ENCODE measurements at places on chromosomes 1 and 21. TPM values are rescaled to one million over a fixed set of nuclear protein-coding genes. Genes with fewer than 3 reads are reported as not detected.

DNA sequence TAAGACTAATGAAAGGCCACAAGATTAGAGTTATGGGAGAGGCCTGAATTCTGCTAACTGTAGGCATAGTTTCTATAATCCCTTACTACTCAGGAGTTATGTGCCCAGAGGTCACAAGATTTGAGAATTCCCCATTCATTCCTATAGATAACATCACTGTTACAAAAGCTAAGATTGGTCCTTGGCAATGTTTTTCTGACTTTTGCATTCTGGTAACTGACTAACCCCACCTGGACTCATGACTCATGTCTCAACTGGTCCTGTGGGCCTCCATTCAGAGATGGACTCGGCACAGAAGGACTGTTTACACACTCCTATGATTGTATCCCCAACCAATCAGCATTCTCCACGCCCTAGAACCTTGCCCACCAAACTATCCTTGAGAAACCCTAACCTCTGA lies 249.0 kb upstream of the ZP4 start:
- no peak for DNase-seq

- no peak for DNase-seq
Measured at GRCh38 chr1:117146575-117147340, 25.2 kb upstream of the TRIM45 start.

Gene PROX1
- total RNA-seq = 0.12 TPM

Gene KCNQ4
- total RNA-seq = 0.49 TPM

- no peak for DNase-seq
Measured at GRCh38 chr1:42963378-42964043, 4.8 kb upstream of the SLC2A1 start.

- DNase-seq = no peak
Measured at GRCh38 chr1:218332416-218332815, 12.7 kb upstream of the TGFB2 start.

DNA sequence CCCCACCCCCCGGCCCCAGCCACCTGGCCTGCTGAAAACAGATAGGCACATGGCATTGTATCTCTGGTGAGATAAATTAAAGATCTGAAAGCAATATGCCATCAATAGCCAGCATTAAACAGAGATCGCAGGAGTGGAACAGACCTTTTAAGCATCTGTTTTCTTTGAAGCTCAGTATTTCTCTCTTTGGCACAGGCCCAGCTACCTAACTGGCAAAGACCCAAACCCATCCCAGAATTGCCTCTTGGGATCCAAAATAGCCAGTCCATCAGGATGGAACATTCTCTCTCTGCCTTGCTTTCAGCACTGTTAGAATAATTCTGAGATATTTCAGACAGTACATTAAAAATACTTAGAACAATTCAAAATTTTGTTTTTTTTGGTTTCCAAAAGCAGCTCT lies 46.0 kb downstream of the KCNJ6 start:
- DNase-seq = no peak

Gene OR14K1
- not detected for total RNA-seq

Gene AHCYL1
- 75.1 TPM for total RNA-seq

Data from activated naive CD4-positive, alpha-beta T cell treated with anti-CD3 and anti-CD28 coated beads for 36 hours (primary cell).